ENCODE measurements at places on chromosomes 1 and 21.

DNA sequence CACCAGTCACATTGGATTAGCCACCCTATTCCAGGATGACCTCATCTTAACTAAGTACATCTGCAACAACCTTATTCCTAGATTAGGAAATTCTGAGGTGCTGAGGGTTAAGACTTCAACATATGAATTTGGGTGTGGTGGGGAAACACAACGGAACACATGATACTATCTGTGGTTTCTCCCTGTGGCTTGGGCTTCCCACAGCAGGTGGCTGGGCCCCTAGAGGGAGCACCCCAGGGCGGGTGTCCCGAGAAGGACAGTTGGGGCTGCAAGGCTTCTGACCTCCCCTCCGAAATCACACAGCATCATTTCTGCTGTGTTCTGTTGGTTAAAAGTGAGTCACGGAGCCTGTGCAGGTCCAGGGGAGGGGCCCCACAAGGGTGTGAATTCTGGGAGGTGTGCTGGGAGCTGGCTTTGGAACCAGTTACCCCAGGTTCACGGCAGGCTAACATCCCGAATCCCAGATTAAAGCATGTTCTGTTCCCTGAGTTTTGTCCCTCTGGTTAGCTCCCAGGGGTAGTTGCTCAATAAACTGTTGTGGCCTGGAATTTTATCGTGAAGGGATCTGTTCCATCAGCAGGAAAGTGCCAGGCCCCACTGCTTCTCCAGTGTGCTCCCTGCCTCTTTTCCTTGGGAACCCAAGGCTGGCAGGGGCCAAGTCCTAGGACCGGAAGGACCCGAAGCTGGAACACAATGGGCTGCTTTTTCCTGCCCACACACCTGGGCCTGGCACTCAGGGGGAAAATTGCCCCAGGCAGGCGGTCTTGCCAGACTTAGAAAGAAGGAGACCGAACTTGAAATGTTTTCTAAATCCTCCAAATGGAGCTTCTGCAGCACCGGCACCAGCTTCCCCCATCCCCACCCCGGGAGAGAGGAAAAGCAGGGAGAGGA lies 154.0 kb upstream of the WNT4 start:
- no peak for DNase-seq

DNA sequence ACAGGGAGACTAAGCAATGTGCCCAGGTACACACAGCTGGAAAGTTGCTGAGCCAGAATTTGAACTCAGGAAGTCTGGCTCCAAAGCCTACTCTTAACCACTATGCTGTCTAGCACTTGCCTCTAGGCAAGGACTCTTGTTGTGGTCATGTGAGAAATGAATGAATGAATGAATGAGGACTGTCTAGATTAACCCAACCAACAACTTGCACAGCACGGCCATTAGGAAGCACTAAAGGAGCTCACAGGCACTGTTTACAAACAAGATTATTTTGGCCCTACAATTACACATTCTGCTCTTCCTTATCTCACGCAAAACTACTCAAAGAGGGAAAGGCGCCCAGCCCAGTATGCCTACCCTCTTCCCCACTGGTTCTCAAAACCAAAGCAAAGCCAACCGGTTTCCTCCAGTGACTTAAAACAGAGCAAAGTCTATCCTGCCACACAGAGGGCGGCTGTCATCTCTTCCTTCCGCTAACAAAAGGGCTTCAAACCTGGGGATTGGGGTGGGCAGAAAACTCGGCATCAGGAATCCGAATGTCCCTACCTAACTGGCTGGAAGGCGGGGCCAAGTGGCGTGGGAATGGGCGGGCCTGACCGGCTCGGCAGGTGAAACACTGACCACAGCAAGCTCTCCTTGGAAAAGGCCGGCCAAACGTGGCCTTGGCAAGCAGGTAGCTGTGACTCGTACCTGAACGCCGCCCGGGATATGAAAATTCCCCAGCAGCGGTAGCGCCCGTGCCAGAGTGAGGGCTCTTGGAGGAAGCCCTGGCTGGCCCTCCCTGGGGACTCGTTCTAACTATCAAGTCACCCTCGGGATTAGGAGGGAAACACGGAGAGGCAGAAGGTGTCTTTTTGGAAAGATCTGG lies 948 bp downstream of the STK40 start:
- peak; percentile 32 for DNase-seq

- DNase-seq: peak; percentile 82
Measured at GRCh38 chr1:214261206-214262123, 19.5 kb upstream of the SMYD2 start.

DNA sequence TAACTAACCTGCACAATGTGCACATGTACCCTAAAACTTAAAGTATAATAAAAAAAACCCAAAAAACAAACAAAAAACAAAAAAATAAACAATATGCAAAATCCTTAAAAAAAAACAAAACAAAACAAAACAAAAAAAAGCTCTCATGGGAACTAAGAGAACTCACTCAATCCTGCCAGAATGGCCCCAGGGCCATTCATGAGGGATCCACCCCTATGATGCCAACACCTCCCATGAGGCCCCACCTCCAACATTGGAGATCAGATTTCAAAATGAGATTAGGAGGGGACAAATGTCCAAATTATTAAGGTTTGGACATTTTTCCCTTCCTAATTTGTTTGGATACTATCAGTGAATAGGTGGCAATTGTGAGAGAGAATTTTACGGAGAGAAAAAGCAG lies 10.2 kb downstream of the CYP4B1 start:
- DNase-seq: no peak

DNA sequence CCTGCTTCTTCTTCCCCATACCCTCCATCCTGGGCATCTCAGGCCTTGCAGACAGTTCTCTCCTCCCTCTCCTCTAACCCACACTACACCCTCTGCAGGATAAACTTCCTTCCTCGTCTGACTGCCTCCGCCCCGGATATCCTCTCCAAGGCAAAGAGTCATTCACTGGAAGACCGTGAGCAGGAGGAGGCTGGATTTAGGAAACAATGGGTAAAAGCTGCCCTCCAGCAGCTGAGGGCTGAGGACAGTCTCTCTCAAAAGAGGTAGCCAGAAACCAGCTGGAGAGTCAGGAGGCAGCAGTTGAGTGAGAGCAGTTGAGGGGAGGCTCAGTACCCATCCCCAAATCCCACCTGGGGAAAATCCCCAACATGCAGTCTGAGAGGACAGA lies 1.4 kb downstream of the CSRP1 start:
- DNase-seq: peak; percentile 52

DNA sequence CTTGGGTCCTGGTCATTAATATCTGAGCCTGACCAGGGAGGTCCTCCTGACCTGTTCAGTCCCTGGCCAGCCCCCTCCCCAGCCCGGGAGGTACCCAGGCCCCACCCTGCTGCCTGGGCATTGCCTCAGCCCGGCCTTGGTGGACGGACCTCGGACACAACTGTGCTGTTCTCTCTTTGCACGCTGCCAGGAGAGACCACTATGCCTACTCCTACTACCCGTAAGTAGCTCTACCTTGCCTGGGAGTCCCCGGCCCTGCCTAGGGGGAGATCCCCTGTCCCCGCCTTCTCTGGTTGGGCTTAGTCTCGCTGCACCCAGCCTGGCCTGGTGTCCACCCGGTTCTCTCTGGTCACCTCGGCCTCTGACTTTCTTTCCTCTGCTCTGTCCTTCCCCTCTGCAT lies 53.2 kb downstream of the PTPRU start:
- no peak for DNase-seq

DNA sequence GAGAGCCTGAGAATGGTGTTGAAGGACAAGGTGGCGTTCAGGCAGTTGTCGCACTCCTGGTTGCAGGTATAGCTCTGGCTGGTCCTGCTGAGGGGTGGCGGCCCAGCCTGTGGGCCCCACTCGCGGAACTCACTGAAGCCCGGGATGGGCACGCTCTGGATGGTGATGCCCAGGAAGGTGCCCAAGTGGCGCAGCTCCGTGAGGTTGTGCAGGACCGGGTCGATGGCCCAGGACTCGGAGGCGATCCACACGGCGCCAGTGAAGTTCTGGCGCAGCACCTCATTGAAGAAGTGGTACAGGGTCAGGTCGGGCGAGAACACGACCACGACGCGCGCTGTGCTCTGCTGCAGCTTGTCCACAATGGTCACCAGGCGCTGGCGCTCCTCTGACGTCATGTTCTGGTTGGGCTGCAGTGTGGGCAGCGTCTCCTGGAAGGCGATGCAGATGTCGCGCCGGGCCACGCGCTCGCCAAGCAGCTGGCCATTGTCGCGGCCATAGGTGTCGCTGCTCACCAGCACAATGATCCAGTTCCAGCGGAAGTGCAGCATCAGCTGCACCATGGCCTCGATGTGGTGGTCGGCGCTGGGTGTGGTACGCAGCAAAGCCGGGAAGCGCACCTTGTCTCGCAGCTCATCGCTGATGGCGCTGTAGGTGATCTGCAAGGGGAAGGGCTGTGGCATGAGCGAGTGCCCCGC lies 5.0 kb downstream of the TAS1R2 start:
- no peak for DNase-seq

GRCh38 chr1:172672720-172673119 lies 13.8 kb downstream of the FASLG start:
- DNase-seq: no peak

GRCh38 chr1:35461966-35462651 lies 95.1 kb downstream of the KIAA0319L start:
- DNase-seq: no peak

DNA sequence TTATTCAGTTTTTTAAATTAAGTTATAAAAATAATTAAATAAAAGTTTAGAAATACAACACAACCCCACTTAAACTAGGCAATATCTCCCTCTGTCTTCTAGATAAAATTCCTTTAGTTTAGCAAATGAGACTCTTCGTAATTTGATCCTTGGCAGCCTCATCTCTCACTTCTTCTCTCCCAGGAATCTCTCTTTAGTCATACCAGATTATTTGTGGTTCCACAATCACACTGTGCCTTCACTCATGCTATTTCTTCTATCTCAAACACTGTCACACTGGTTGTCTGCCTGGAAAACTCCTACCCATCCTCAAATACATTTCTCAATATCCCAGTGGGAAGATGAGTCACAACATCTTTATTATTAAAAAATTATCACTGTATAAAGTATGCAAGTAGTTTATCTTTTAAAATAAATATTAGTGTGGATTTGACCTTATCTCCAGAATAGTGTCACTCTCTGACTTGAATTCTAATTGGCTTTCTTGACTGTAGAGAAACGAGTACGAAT lies 195.5 kb downstream of the KCNH1 start:
- DNase-seq: no peak

- no peak for DNase-seq
Measured at GRCh38 chr1:3261969-3262579, 192.4 kb upstream of the ARHGEF16 start.

DNA sequence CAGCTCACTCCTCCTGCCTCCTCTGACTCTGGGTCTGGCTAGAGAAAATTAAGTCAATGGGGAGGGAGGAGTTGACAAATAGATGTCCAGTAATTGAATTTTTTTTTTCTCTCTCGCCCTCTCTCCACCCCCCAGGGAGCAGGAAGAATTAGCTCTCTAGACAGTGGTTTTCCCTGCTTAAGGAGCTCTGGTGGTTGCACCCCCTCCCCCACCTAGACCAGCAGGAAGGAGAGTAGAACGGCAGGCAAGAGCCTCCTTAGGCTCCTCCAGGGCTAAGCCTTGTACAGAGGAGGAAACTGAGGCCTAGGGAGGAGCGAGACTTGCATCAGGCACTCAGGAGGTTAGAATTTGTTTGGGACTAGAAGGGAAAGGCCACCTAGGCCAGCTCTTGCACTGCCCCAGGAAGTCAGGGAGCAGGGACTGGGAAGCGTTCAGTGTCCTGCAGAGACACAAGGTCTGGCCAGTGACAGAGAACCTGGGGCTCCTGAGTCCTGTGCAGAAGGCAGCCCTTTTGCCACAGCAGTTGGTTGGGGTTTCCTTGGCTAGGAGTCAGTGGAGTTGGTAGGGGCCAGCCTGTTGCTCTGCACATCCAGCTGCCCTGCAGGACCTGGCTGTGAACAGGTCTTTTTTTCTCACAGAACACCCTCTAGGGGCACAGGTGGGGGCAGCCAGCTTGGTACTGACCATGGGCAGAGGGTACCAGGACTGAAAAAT lies 49.5 kb upstream of the ACOT11 start:
- DNase-seq: no peak

GRCh38 chr1:8381618-8382017 lies 63.7 kb downstream of the SLC45A1 start:
- DNase-seq: no peak

- DNase-seq: no peak
Measured at GRCh38 chr1:223331929-223332328, 32.0 kb downstream of the SUSD4 start.

GRCh38 chr1:67338642-67339041 lies 31.0 kb downstream of the IL12RB2 start:
- DNase-seq: peak; percentile 68

GRCh38 chr1:30191154-30191702 lies 532.2 kb downstream of the MATN1 start:
- peak; percentile 72 for DNase-seq

Data from suppressor macrophage treated with lipopolysaccharide for 4 hours (primary cell).